Foreskin keratinocyte (primary cell): ENCODE measurements at places on chromosomes 12 and 14. TPM values are rescaled to one million over a fixed set of nuclear protein-coding genes. Genes with fewer than 3 reads are reported as not detected.

Gene MMP19
- 4.9 and 5.9 TPM in 2 replicates for polyA plus RNA-seq

Gene POLE2
- polyA plus RNA-seq, result 20.0 and 23.3 TPM in 2 replicates

DNA sequence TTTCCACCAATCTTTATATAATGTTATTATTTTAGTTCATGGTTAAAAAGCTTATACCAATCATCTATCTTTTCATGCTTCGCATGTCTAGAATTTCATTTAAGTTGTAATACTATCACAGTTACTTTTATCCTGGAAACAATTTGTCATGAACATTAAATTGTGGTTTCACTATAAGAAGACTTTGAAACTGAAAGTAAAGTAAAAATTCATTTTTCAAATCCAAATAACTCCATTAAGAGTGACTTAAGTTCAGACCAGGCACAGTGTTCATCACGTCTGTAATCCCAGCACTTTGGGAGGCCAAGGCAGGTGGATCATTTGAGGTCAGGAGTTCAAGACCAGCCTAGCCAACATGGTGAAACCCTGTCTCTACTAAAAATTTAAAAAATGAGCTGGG, 12.4 kb downstream of the ESR2 start:
- no peak for DNase-seq

DNA sequence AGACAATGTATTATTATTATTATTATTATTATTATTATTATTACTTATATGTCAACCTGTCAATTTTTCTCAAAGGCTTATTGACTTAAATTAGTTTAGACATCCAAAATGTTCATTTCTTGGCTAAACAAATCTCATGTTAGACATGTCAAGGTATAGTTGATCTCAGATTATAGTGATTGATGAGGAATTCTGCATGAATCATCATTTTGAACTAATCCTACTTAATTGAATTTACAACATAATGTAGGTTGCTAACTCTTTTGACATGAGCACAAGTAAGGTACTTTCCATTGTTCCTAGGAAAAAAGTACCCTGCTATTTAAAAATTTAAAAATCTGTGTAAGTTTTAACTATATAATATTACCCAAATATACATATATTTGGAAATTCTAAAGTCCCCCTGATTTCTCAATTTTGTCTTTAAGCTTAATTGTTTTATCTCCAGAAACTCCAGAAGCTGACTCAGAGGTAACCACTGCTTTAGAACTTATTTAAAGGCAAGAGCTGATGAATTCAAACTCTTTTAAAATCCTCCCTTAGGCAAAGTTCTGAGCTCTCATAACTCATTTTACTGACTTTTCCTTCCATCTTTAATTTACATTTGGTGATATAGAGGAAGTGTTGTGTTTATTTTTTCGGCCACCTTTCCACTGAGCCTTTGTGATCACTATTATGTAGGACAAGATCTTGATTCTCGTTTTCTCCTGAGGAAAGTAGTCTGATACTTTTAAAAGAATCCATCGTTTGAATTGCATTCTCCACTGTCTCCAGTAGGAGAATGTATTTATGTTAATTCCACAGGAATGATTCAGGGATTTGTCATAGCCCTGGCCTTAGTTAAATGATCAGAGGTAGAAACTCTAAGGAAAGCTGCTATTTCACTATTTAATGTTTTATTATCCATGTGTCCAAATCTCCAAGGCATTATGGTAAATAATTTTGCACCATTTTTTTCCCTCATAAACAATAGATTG, 1304.5 kb downstream of the AACS start:
- peak; percentile 54 for DNase-seq

DNA sequence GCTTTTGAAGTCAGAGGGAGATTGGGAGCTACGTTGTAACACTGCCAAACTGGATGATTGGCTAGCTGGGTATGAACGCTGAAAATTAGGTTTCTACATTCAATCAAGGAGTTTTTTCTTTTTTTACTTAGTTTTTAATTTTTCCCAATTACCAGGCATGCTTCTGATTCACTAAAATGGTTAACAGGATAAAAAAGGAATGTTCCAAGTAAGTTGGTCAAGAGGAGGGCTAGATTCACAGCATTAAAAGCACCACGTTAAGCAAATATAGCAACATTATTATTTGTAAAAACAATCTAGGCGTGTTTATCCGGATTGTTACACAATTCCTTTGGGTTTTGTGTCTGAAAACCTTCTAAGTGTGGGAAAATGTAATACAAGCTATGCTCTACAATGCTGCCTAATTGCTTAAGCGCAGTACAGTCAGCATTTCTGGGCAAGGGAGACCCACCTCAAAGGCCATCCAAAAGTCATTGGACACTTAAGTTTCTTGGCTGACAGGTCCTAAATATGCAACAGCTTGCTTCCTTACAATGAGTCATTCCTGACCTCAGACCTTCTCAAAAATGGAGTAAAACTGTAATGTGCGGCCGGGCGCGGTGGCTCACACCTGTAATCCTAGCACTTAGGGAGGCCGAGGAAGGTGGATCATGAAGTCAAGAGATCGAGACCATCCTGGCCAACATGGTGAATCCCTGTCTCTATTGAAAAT, 1.2 kb downstream of the RPLP0 start:
- no peak for DNase-seq

DNA sequence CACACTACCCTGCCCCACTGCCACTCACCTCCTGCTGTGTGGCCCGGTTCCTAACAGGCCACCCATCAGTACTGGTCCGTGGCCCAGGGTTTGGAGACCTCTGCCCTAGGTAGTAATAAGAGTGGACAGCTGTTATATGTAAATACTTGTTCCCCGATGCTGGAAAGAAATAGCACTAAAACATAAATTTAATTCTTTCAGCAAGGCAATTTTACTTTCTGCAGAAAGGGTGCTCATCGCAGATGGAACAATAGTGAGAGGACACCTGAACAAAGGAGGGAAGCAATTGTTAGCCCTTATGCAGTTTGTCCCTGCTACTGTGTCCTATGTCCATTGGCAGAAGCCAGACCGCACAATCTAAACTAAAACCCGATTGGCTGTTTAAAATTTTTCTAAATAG, 5.9 kb upstream of the CYP46A1 start:
- no peak for DNase-seq

- no peak for DNase-seq
These were observed 75.1 kb downstream of the FERMT2 start for GRCh38 chr14:52875707-52876106.

Gene COCH
- polyA plus RNA-seq, result 0.02 and 0.09 TPM in 2 replicates

DNA sequence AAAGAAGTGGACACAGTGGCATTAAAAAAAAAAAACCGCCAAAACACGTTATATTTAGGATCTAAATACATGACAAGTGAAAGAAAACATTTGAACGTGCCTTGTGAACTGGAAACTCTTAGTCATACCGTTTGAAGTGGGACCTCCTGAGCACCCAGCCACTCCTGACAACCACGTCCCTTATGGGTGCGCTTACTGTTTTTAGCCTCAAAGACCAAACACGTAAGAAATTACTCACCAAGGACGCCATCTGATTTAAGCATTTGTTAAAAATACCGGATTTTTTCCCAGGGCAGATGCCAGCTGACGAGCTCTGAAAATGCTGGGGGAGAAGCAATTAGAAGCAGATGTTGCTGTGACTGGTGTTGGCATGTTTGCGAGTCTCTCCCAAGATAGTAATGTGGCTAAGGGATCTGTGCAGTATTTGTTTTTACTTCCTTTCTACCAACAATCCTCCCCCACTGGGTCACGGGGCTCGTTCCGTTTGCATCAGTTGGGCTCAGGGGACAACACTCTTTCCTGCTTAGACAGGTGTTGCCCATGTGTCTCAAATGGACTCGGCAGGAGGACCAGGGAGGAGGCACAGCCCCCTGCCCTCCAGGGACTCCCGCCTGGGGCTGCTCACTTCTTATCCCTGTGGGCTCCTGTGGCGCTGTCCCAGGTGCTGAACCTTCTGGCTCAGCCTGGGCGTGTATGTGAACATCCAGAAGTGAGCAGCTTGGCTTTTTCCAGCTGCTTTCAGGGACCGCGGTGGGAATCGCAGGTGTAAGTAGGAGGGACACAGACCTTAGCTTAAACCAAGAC, 101.0 kb downstream of the BEGAIN start:
- DNase-seq, result no peak

- no peak for DNase-seq
These were observed 12.2 kb upstream of the ITPR2 start for GRCh38 chr12:26845057-26845666.

Gene TAS2R42
- not detected in 2 replicates for polyA plus RNA-seq

DNA sequence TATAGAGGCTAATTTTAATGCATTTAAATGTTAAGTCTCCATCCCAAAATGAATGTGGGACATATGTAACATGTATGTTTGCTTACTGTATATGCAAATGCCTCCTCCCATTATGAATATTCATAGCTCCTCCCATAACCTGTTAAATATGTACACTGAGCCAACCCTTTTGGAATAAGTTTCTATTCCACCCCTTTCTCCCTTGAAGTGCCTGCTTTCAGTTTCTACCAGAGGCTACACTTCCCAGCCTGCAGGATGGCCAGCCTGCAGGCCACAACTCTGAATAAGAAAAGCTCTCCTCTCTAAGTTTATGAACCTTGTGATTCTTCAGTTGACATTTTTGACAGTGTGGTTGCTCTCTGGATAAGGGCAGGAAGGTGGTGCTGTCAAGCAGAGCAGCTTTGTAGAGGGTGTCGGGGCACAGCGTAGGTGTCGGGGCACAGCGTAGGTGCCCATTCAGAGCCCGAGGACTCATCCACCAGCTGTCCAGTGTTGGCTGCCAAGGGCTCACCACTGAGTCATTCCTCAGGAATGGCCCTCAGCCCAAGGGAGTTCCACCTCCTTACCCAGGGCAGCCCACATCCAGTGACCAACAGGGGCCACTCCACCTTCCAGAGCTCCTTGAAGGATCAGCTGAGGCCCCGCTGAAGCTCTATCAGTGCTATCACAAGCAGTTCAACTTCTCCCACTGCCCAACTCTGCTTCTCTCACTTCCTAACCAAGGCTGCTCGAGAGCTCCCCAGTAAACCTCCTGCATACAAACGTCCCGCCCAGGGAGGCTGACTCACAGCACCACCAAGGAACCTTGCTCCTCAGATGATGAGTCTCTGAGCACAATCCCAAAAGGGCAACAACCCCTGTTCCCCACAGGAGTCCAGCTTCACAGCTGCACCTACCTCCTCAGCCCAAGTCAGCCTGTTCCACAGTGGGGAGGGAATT, 31.4 kb downstream of the VWF start:
- DNase-seq, result peak; percentile 86

- DNase-seq, result no peak
These were observed 285.1 kb upstream of the NOS1 start for GRCh38 chr12:117646520-117646919.
